ENCODE measurements at places on chromosomes 6 and 20.

GRCh38 chr20:8930726-8931125 is 138.2 kb upstream of the PLCB4 start:
- no peak for DNase-seq

GRCh38 chr20:52493171-52493721 is 301.7 kb upstream of the ZFP64 start:
- DNase-seq = peak; percentile 71

- peak; percentile 60 for DNase-seq
Measured at GRCh38 chr6:139508023-139508422, 133.6 kb upstream of the CITED2 start.

- no peak for DNase-seq
Measured at GRCh38 chr20:62779417-62779685, 16.9 kb upstream of the MRGBP start.

DNA sequence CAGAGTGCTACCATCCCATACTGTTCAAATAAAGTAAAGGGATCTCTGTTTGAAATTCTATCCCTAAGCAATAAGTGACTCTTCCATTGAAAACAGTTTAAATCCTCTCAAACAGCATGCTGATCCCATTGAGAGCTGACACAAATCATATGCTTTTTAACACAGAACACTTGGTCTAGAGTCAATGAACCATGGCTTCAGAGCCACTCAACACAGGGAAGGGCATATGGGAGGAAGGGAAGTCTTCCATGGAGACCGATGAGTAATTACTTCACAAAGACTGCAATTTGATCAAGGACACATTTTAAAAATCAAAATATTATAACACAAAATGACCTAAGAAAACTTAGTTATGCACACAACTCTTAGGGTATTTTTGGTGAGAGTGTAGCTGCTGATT is 1073.0 kb upstream of the MAP3K7 start:
- no peak for DNase-seq

GRCh38 chr20:18057994-18058349 is 256 bp upstream of the OVOL2 start:
- DNase-seq = no peak

DNA sequence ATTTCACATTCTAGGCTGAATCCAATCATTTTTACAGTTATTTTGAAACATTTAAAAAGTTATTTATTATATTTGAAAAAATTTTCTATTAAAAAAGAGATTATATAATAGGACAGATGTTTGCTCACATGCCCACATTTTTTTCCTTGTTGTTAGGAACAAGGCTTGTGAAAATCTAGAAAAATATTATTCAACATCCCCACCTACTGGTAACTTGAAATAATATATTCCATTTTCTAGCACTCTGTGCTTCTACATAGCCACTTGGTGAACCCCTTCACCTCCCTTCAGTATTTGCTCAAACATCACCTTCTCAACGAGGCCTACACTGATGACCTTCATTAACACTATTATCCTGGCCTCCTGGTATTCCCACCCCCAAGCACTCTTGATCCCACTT is 18.3 kb upstream of the GPRC6A start:
- DNase-seq = peak; percentile 39

DNA sequence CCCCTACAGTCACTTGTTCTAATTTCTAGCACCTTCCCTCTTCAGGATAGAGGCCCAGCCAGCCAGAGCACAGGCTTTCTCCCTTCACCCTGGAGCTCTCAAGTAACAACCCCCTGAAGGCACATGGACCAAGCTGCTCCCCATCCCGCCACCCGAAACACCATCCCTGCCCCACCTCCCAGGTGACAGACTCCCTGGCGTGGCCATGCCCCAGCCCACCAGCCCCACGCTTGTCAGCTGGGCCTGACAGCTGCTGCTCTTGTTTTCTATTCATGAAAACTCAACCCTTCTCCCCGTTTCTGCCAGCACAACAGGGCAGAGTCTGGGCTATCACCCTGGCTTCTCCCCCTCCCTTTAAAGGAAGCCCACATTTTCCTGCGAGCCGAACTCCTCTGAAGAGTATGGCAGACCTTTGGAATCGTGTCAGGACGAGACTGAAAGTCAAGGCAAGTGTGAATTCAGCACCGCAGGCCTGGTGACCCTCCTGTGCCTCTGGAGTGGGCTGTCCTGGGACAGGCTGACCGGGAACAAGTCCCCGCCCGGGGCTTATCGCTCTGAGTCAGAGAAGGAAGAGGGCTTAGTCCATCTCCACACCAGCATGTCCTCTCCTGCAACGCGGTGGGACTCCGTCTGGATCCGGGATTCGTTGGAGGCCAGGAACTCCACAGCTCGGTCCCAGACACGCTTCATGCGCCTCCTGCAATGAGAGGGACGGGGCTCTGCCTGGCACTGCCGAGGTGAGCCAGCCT is 16.7 kb downstream of the LEMD2 start:
- no peak for DNase-seq

DNA sequence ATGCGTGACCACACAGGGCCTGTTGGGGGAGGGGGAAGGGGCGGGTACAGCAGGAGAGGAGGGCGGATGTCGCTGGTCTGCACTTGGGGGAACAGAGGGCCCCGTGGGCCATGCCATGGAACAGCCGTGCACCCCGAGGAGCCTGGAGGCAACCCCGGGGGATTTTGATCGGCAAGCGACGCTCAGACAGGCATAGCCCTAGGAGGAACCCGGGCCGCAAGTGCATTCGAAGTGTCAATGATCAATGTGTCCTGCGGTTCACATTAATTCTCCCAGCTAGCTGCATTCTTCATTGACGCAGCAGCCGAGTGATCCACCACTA is 772.8 kb upstream of the DEFB115 start:
- no peak for DNase-seq

GRCh38 chr20:37096415-37097041 is 731 bp upstream of the RBL1 start:
- no peak for DNase-seq
